ENCODE measurements at places on chromosomes 6 and 20.
A peak's percentile ranks its signal among the peaks of the same experiment; 100 is the strongest.

- DNase-seq: peak; percentile 43
Observed at GRCh38 chr20:33733654-33734576, 2.1 kb downstream of the ZNF341 start.

DNA sequence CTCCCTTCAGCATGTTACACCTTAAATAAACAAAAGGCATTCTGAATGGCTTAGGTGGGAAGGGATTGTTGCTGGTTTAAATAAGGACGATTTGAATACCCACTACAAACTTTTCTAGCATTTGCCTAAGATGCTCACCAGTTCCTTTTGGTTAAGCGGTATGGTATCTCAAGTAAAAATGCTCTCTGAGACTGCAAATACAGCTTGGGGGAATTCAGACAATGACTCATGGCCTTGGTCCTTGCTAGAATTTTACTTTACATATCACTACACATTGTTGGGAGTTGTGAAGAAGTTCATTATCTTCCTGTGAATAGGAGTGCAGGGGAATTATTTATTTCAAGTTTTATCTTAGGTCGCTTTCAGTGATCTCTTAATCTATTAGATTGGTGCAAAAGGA, 670.7 kb downstream of the UTRN start:
- DNase-seq: no peak

GRCh38 chr6:130505808-130506598, 140.2 kb downstream of the TMEM200A start:
- DNase-seq: no peak

- DNase-seq: no peak
Observed at GRCh38 chr6:112179631-112180030, 74.7 kb downstream of the LAMA4 start.

DNA sequence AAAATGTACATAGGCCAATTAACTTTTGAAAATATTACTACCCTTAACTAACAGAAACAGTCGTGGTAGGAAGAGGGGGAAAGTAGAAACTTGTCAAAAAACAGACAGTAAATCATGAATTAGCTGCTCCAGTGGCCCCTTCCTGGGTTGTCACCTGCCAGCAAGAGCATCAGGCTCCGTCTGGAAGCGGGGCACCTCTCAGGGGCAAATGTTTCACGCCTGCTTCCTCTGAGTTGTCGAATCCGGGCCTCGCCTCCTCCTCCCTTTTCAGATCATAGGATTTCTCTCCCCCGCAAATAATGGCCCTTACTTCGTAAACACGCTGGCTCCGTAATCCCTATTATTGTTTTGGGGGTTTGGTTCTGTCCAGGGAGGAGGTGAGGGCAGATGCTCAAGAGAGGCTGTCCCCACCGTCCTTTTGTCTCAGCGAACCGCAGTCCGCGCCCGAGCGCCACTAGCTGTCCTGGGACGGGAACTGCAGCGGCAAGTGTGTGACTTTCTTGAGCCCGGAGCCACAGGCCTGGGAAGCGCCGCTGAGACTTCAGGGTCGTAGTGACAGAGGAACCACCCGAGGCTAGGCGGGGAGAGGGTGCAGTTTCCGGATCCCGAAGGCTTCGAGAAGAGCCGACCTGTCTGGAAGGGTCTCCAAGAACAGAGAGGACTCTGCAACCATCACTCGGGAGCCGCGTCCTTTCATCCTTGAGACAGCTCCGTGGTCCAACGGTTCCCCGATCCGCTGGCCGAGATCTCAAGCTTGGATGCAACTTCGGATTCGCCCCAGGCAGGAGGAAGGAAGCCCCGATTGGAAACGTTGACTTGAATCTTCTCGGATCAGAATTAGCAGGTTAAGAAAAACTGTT, 214.5 kb upstream of the ZNF184 start:
- DNase-seq: peak; percentile 88

- no peak for DNase-seq
Observed at GRCh38 chr20:46642969-46643343, 8.3 kb downstream of the SLC13A3 start.
